ENCODE measurements at places on chromosomes 3 and 15.

DNA sequence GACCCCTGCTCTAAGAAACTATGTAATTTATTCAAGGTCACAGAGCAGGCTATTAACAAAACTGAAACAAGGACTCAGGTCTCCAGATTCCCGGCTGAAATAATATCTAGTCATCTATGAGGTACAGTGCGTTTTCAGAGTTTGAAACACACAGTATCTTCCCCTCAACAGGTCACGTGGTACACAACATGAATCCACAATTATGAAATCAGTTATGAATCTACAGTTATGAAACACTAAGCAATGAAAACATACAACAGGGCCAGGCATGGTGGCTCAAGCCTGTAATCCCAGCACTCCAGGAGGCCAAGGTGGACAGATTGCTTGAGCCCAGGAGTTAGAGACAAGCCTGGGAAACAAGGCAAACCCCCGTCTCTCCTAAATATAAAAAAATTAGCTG, 72.7 kb downstream of the FSIP1 start:
- no peak for DNase-seq

GRCh38 chr3:81816473-81817250, 55.2 kb upstream of the GBE1 start:
- no peak for DNase-seq

DNA sequence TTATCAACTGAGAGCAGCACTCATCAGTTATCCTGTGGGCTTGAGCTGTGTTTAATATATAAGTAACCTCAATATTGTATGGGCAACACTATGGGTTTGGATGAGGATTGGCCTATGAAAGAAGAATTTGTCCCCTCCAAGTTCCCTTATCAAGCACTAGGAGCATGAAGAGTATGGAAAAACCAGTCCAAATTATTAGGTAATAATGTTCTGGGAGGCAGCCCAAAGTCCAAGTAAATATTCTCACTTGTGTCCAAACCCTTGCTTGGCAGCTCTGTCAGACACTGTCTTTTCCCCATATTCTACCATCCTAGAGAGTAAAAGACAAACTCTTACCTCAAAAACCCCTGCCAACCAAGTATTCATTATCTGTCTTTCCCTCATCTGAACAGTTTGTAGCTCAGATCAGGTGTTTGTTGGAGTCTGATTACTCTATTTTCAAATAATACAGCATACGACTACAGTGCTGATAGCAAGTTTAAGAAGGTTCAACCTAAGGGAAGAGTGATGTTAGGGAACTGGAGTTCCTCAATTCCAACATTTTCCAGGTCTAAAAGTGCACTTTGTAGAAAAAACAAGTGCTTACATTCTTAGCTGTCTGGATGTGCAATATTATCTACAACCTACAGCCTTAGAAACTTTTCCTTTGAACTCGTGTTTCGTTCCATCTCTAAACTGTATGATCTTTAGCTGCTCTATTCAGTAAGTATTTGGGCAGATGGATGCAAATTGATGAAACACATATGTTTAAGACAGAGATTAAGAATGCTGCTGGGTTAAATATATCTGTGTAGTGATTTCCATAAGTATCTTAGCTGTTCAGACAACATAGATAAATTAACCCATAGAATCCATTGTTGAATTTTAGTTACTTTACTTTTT, 89.7 kb upstream of the PHLDB2 start:
- no peak for DNase-seq

- no peak for DNase-seq
Measured at GRCh38 chr3:167884481-167884880, 149.0 kb downstream of the SERPINI1 start.

DNA sequence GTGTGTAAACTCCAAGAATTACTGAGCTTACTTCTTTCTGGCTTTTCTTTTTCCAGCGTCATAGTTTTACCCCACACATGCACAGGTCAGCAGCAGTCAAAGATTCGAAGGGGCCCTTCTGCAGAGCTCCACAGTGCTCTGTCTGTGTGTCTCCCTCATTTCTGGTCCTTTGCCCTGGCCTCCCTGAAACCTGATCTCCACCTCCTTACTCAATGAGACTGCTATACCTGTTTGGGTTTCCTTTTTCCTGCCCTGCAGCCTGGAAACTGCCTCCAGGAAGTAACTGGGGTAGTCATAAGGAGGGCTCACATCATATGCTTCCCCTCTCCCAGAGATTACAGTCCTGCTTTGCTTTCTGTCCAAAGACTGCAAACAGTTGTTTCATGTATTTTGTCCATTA, 82.8 kb upstream of the TNIK start:
- DNase-seq: no peak

- no peak for DNase-seq
Measured at GRCh38 chr3:122975924-122976293, 51.7 kb downstream of the SEMA5B start.

- no peak for DNase-seq
Measured at GRCh38 chr3:49278548-49278947, 1.5 kb upstream of the C3orf62 start.

- DNase-seq: no peak
Measured at GRCh38 chr3:35708394-35709271, 69.3 kb downstream of the ARPP21 start.

DNA sequence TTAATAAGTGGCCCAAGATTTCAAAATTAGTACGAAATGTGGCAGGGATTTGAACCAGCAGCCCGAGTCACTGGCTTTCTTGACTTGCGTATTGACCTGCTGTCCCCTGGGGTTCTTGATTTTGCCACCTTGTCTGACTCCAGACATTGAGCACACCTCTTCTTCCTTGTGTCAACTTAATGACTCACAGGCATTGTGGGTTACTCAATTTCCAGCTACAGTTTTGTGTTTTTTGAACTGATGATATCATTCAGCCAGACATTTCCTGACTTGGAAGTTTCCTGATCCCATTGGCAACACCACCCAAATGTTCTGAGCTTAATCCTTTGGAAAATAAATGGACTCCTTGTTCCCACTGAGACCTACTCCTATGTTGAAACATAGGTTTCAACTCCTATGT, 64.2 kb downstream of the MOBP start:
- no peak for DNase-seq

- no peak for DNase-seq
Measured at GRCh38 chr15:44130778-44131177, 64.3 kb downstream of the FRMD5 start.

DNA sequence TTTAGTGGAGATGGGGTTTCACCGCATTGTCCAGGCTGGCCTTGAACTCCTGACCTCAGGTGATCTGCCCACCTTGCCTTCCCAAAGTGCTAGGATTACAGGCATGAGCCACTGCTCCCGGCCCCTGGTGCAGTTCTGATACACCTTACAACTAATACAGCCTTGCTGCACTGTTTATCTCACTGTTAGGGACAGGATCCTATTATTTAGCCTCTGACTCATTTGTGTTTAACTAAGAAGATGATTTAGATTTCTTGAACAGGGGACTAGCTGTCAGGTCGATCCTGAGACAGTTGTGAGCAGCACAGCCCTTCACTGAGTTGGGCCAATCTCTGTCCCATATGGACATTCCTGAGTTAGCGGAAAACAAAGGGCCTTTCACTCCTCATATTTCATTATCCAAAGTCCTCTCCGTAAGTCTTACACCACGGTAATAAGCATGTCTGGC, 19.2 kb downstream of the GYG1 start:
- DNase-seq: no peak

DNA sequence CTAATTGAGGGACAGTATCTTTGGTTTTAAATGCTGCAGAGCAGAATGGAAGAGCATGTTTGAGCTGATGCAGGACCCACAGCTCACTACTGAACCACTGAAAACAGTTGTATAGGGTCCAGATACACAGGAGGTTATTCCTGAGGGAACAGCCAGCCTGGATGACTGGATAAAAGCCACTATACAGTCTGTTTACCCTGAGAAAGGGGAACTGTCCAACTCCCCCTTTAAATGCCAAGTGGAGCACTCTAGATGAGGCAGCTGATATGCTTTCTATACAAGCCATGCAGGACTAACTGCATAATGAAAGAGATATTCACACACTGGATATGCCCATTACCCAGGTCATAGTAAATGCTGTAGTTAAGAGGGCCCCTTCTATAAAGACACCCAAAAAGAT, 138.6 kb downstream of the IMPG2 start:
- DNase-seq: no peak

DNA sequence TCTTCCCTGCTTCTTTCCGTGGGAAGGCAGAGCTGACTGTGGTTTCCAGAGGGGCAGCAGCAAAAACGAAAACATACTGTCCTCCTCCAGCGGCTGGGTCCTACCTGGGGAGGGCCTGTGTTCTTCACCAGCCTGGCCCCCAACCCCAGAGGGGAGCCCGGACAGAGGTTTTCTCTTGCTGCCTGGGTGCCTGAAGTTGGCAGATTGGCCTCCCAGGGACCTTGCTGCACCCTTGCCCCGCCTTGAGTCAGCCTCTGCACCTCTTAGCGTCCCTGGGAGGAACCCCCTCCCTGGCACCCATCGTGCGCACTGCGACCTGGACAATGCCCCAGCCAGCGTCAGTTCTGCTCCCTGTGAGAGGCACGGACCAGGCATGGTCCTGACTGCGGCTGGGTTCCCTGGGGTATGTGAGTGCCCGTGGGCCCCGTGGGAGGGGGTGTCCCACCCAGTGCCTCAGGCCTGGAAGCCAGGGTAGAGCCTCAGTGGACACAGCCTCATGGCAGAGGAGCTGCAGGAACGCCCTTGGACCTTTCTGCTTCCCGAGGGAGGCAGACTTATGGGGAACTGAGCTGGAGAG, 56.8 kb upstream of the PRR23E start:
- no peak for DNase-seq

DNA sequence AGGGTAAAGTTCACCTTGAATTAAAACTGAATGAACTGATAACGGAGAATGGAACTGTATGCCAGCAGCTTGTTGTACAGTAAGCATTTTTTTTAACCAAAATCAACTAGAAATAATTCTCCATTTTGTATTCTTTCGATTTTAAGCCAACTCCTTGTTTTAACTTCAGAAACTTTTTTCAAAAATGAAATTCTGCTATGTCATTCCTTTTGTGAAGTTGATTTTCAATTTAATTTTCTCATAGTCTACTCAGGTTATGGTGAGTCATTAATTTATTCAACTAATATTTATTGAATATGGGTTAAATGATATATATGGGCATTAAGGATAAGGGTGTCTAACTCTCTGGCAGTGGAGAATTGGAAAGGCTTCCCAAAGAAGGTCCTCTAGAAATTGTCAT, 53.7 kb downstream of the RASA2 start:
- no peak for DNase-seq

GRCh38 chr15:96735632-96736240, 405.2 kb downstream of the NR2F2 start:
- no peak for DNase-seq

GRCh38 chr15:22978691-22979237, 1.4 kb downstream of the CYFIP1 start:
- no peak for DNase-seq

All from stimulated activated CD8-positive, alpha-beta memory T cell treated with anti-CD3 and anti-CD28 coated beads, Interleukin-7, amount 100 ng/mL, for 1 hour (primary cell).